Fibroblast of the conjunctiva (primary cell): ENCODE measurements at places on chromosomes 6 and 20.

DNA sequence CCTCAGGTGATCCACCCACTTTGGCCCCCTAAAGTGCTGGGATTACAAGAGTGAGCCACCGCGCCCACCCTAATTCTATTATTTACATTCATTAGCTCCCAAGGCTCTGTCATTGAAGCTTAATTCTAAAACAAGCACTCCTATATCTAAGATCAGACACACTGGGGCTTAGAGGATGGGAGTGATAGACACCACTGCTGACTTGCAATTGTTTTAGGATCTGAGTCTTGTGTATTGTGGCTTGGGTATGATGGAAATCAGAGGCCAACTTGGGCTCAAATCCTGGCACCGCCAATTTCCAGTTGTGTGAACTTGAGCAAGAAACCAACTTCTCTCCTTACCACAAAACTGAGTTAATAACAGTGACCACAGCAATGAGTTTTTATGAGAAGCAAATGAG is 34.7 kb downstream of the MTRES1 start:
- DNase-seq: no peak

DNA sequence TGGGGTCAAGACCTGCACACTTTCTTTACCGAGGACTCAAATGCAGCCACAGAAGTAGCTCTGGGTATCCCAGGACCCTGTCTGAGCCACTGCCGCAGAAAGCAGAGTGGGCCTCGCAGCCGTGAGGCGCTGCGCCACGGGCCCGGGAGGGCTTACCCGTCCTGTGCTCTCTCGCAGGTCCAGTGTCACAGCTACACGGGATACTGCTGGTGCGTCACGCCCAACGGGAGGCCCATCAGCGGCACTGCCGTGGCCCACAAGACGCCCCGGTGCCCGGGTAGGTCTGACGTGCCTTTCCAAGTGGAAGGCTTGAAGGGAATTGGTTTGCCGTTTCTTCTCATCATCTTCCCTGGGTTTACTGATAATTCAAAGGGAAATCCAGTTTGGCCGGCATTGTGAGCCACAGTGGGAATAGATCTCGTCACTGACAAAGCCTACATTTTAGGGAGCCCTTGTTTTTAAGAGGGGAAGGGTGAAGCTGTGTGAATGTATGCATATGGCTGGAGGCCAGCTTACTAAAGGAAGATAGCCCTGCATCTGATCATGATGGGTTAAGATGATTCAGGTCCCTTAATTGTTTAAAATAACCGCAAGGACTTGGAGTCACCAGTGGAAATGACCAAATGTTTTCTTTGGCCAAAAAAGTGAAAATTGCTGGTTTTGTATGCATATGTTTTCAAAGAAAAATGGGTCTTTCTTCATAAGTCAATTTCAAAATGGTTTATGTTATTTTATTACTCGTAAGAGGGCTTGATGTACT is 86.6 kb downstream of the SMOC2 start:
- DNase-seq: peak; percentile 40

DNA sequence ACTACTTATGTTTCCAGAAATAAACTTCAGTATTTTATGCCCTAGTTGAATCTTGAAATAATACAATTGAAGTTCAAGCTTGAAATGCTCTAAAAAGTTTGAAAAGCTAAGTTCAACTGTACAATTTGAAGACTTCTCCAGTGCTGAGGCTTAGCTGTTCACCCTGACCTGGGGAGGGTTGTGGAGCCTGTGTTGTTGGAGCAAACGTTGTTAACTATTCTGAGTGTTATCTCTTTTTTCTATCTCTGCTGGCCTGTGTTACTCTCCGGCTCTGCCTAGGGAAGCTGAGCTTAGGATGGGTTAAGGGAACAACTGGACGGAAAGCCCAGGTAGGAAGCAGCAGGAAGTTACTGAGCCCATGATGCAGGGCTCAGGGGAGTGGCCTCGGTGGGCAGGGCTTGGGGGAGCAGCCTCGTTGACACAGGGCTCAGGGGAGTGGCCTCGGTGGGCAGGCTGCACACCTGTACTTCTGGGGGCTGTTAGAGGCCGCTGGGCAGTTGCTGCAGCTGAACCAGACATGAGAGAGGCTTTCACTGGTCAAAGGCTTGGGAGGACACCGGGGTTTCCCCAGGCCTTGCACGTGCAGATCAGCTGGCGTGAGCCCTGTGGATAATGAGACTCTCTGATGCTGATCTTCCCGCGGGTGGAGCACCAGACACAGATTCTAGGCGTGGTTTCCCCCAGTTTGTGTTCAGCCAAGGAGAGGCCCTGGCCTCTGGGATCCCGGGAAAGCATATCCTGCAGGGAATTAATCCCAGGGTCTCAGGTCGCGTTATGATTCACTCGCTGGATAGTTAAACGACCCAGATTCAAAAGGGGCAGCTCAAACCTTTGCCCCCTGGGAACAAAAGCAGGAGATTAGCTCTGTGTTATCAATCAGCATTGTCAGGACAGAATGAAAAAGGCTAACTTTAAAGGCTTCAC is 58.9 kb downstream of the ERMARD start:
- no peak for DNase-seq

- DNase-seq: no peak
These were observed 22.2 kb downstream of the CST8 start for GRCh38 chr20:23513164-23513563.

- DNase-seq: no peak
These were observed 22.4 kb downstream of the JAG1 start for GRCh38 chr20:10651227-10651990.

DNA sequence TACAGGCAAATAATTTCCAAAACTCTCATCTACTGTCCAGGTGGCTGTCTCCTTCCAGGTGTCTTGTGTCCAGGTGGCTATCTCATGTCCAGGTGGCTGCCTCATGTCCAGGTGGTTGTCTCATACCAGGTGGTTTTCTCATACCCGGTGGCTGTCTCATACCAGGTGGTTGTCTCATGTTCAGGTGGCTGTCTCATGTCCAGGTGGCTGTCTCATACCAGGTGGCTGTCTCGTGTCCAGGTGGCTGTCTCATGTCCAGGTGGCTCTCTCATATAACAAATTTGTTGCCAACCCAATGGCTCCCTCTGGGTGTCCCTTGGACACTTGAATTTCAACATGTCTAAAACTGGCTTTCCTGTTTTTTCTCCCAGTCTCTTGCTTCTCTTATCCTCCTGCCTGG is 14.3 kb upstream of the SLC22A3 start:
- no peak for DNase-seq

DNA sequence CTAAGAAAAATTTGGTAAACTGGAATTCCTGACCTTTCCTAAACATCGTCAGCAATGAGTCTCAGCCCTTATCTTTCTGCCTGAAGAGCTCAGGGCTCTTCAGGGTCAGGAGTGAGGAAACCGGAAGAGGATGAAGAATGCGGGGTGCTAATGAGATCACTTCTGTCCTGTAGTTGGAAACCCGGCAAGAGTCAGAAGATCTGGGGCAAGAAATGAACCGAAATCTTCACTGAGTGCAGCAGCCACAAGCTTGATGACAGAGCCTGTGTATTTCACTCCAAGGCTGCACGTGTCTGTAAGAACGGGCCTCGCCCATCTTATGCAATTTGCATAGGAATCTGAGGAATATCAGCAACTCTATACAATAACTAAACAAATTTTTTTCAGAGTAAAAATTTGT is 60.4 kb upstream of the QKI start:
- no peak for DNase-seq

GRCh38 chr6:150349546-150349945 is 19.3 kb upstream of the IYD start:
- DNase-seq: no peak

DNA sequence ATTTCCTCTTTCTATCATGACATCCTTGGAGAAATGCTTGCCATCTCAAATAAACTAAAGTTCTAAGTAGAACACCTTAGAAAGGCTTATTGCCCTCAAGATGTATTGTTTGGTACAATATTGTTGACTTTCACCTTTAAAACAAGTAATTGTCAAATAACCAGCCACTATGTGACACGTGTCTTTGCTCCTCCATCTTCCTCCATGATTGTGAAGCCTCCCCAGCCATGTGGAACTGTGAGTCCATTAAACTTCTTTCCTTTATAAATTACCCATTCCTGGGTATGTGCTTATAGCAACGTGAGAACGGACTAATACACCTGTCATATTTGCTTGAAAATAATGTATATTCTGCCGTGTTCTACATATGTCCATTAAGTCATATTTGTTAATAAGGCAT is 126.5 kb downstream of the BMP5 start:
- DNase-seq: no peak

- DNase-seq: no peak
These were observed 131.2 kb downstream of the SH3BGRL2 start for GRCh38 chr6:79762370-79762769.

DNA sequence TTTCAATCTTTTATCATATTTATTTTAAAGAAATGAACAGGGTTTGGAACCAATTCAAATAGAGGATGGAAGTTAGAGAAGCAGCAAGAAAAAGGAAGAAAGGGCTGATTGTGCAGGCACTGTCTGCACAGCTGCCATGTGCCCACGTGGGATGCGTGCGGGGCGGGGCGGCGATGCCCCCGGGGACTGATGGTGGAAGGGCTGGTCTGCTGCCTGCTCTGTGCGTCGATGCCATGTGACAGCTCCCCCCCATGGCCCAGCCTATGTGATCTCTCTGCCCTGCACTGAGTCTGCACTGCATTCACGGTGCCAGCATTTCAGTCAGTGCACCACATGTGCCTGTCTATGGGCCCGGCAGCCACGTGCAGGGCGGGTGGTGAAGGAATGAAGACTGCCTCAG is 96.4 kb downstream of the IRF4 start:
- DNase-seq: no peak

DNA sequence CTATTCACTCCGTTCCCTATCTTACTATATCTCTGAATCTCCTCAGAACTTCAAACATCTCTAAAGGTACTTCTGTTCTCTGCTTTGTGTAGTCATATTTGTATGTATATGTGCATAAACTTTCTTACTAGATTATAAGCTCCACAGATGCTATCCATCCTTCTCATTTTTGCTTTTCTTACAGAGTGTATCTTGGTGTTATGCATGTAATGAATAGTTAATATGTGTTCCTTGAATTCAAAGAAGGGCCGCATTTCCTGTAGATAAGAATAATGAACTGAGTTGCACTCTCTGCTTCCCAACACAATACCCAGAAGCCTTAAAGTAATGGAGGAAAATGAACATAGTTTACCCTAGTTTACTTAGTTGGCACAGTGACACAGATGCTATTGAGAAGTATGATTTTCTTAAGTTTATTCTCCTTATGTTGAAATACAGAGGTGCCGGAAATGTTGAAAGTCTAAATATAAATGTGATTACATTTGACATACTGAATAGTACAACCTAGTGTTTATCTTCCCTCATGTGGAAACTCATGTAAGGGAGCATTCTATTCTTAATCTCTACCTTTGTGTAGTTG is 6.0 kb downstream of the NUS1 start:
- no peak for DNase-seq

- DNase-seq: no peak
These were observed 6.0 kb upstream of the IER3 start for GRCh38 chr6:30750379-30750668.

GRCh38 chr20:34888468-34888867 is 12.1 kb downstream of the ACSS2 start:
- DNase-seq: no peak

- DNase-seq: no peak
These were observed 170.3 kb upstream of the SNX9 start for GRCh38 chr6:157652601-157653363.

DNA sequence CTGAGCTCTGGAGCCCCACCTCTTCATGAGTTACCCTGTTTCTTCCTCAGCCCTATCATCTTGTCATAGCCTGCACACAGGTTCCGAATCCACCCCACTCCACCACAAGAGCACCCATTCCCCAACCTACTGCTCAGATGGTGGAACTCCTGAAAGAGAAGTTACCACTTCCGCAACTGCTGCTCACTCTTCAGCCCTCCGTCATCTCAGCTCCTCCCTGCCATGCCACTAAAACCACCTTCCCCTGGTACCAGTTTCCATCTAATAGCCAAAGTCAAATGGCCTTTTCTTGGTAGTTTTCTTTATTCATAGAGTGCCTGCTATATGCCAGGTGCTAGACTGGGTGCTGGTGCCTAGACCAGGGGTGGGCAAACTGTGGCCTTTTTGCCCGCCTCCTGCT is 3.9 kb downstream of the RAB22A start:
- DNase-seq: no peak

DNA sequence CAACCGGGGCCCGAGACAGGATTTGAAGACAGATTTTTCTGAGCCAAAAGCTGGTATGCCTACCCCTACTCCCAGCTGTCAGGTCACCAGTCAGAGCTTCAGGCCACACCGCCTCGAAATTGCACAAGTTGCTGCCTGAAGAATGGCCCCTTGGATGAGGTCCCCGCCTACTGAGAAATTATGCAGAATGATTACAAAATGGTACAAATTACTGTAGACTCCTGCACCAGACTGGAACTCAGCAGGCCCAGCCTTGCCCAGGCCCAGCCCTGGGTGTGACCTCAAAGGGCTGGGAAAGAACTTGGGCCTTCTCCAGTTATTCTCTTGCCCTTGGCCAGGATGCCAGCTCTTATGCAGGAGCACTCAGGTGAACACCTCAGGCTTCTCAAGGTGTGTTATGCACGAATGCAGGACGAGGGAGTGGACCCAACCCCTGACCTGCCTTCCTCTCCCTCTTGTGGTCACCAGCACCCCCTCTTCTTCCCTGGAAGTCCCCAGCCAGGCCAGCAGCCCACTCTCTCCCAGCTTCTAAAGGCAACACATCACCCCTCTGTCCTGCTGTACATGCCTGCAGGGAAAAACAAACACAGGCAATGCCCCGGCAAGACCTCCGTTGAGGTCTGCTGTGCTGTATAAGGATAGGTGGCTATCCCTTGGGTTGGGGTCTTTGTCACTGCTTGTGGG is 88.7 kb upstream of the NAA20 start:
- DNase-seq: no peak

DNA sequence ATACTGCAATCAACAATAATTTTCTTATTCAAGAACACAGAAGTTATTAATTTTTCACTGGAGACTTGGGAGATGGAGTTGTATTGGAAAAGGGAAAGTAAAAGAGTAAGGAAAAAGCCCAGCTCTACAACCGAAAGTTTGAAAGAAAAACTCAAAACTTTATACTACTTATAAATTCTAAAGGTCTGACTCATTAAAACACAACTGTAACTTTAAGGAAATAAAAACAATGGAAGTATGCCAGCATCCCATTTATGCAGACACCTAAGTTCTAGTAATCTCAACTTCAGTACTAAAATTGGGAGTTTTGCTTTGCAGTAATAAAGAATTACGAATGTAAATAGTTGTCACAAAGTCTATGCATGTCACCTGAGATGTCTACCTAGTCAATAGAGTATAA is 80.6 kb downstream of the IRAK1BP1 start:
- peak; percentile 8 for DNase-seq

DNA sequence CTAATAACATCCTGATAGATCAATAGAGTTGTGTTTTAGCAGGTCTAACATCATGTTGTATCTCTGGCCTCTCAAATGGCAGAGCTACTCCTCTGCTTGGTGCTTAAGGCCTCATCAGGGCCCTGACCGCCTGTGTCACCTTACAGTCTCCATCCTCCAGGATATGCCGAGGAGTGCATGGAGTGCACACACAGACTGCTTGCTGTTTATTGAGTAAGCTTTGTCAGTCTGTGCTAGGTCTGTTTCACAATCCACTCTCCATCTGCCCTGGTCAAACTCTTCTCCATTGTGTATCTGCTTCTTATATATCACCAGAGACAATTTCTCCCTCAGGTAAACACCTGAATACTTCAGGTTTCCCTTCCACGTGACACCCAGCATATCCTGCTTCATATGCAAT is 136.1 kb downstream of the SLC24A3 start:
- DNase-seq: no peak
